ENCODE measurements at places on chromosomes 13 and 19.

GRCh38 chr13:56299650-56300049 is 841.1 kb upstream of the PRR20A start:
- DNase-seq = no peak

DNA sequence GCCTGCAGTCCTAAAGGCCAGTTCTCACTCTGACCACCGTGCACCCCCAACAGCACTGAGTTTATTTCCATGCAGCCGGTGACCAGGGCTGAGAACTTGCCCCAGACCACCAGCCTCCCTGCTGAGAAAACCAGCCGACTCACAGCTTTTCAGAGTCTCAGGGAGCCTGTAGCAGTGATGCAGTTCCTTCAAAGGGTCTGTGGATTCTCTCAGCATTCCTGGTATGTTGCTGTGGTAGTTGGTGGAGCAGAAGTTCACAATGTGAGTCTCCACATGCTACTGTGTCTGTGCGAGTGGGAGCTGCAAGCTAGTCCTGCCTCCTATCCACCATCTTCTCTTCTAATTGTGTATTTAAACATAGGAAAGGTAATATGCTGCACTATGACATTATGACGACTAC is 254.9 kb upstream of the KLF12 start:
- DNase-seq = no peak

GRCh38 chr19:55279340-55279739 is 570 bp downstream of the HSPBP1 start:
- no peak for DNase-seq

DNA sequence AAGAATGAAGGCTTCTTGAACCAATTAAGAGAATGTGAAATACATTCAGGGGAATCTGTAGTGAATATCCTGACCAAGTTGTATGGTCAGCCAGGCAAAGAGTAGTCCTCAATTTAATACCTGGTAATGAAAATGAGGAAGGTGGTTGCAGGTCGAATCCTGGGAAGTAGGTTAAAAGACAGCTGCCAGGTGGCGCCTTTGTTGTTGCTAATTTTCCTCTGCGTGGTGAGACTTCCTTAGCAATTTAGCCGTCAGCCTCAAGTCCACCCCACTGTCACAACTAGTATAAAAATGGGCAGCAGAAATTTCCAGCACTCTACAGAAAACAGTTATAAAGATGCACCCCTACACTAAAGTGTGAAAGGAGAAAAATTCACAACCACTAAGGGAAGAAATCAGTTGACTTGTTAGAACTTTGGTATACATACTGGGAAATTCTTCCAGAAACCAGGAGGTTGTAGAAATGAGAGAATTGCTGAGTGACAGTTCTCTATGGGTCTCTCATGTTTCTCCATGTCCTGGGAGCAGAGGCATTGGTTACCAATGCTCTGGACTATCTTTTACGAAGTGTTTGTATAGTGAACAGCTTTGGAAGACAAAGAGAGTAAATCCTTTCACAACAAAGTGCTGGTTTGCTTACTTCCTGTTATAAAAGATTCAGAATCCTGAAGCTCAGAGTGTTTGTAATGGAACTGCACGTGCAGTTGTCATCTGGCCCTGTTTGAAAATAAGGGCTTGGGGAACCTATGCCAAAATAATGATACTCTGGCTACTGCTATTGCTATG is 235.9 kb downstream of the NHLRC3 start:
- no peak for DNase-seq

DNA sequence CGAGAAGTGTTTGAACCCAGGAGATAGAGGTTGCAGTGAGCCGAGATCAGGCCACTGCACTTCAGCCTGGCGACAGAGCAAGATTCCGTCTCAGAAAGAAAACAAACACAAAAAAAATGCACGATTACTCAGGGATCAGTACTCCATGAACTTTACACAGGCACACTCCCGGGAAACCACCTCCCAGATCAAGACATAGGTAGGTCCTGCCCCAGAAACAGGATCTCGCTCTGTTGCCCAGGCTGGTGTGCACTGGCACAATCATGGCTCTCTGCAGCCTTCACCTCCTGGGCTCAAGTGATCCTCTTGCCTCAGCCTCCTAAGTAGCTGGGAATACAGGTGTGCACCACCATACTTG is 11.2 kb downstream of the VASP start:
- DNase-seq = no peak

- no peak for DNase-seq
Measured at GRCh38 chr13:31965361-31966066, 66.1 kb upstream of the FRY start.

DNA sequence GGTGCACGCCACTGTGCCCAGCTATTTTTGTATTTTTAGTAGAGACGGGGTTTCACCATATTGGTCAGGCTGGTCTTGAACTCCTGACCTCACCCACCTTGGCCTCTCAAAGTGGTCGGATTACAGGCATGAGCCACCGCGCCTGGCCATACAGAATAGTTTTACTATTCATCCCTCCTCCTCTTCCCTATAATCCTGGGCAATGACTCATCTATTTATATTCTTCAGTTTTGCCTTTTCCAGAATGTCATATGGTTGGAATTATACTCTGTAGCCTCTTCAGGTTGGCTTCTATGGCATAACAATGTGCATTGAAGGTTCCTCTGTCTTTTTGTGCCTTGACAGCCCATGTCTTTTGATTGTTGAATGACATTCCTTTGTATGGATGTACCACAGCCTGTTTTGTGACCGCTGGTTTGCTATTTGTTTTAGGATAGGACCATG is 22.2 kb upstream of the LRP3 start:
- no peak for DNase-seq

DNA sequence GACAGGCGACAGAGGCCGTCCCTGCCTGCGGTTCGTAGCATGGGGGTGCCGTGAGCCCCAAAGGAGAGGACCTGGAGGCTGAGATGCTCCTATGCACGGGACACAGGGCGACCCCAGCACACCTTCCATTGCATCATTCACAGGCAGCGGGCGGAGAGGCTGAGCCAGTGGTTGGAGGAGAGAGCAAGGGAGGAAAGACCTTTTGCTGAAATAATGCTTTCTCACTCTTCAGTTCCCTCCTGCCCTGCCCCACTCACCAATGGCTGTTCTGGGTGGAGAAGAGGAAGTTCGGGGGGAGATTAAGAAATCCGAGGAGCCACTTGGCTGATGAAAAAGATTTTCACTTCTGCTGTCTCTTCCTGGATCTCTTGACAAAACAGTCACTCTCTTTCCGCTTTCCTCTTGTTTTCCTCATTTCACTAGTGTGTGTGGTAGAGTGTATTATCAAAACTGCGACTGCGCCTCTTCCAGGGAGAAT is at the start of gene NLRP12:
TSS of gene NLRP12 (minus strand) at position 181 of the 478 bp plus-strand sequence. CDS start at position 41, 140 bp downstream.
- peak; percentile 75 for DNase-seq

DNA sequence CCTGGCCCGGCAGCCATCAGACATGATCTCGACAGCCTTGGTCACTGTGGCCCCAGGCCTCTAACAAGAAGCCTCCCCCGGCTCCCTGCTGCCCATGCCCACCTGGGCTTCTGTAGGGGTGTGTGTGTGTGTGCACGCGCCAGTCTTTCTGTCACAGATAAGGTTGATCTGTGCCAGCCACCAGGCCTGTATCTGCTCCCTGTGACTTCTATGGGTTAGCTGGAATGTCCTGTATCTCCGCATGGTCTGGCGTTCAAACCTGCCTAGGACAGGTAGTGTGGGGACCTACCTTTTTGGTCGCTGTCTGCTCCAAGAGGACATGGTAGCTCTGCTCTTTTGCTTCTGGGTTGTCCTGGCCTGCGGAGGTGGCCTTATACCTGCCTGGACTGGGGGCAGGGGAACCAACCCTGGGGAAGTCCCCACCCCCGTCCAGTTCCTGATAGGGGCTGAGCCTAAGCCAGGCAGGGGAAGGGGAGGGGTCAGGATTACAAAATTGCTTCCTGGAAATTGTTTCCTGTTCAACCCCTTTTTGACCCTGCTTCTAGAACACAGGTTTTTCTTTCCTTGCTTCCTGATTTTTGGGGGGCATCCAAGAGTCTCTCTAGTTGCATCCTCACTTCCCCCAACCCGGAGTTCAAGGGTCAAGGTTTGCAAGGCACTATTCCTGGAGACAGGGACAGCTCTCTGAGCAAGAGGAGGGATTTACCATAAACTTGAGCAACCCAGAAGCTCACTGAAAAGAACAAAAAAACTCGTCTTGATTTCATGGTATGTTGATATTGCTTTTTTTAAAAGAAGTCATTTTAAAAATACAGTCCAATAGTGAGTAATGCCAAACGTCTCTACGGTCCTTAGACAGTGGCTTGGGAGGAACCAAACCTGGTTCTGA is at the start of gene LRG1:
TSS of gene LRG1 (minus strand) at position 344 of the 889 bp plus-strand sequence. CDS start at position 321, 23 bp downstream.
- DNase-seq = no peak

DNA sequence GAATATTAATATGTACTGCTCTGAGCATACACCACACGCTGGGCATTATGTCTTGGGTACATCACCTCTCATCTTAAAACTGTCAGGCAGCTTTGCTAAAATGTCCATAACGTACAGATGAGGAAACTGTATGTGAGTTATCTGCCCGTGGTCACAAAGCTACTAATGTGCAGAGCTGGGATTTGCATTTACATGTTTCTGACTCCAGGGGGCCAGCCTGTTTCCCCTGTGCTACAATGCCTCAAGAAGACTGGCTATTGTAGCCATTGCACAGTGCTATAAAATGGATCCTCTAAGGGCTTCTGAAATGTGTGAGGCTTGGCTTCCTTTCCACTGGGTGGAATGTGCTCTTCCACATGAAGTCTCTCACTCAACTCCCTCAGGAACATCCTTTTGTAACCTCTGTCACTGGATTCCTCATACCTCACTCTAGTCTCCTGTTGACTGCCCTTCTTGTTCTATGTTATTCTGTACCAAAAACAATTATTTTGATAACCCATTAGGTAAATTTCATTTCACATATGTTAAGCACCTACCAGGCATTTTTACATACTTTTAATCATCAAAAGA is 95.6 kb upstream of the HTR2A start:
- DNase-seq = no peak

- DNase-seq = peak; percentile 90
Measured at GRCh38 chr13:28423010-28423409, 71.9 kb downstream of the FLT1 start.

DNA sequence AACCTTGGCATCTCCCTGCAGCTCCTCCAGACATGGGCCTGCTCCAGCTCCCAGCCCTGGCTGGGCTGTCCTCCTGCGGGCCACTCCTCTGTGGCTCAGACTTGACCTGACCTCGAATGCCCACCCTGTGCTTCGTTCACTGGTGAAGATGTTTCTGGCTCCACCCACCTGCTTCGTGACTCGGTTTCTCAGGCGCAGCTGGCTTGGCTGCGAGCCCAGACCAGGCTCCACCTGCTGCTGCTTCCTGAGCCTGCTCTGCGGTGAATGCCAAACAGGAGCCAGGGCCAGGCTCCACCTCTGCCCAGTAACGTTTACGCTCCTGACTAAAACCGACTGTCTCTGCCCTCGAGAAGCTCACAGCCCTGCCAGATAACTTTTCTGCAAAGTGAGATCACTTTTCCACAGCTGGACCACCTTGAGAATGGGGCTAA is 8.9 kb upstream of the RSPH6A start:
- DNase-seq = no peak

DNA sequence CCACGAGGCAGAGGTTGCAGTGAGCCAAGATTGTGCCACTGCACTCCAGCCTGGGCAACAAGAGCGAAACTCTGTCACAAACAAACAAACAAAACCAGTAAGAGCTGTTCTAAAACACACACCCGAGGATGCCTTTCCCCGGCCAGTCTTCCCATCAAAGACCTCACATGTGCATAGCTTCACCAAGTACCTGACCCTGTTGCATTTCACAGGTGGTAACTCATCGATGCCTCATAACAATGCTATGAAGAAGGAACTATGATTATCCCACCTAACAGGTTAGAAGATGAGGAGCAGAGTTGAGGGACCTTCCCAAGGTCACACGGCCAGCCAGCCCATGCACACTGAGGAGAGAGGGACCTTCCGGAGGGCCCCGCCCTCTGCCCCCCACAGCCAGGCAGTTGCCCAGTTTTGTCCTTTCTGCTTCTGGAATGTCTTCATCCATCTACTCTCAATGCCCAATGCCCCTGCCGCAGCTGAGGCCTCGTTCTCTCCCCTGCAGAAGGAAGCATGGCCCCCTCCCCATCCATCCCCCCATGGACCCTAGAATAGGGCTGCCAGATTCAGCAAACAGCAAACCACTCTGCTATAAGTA is 16.8 kb upstream of the LENG8 start:
- no peak for DNase-seq

GRCh38 chr13:43473437-43473836 is 313.3 kb downstream of the ENOX1 start:
- DNase-seq = no peak

- DNase-seq = no peak
Measured at GRCh38 chr13:34719060-34719875, 222.8 kb upstream of the NBEA start.

DNA sequence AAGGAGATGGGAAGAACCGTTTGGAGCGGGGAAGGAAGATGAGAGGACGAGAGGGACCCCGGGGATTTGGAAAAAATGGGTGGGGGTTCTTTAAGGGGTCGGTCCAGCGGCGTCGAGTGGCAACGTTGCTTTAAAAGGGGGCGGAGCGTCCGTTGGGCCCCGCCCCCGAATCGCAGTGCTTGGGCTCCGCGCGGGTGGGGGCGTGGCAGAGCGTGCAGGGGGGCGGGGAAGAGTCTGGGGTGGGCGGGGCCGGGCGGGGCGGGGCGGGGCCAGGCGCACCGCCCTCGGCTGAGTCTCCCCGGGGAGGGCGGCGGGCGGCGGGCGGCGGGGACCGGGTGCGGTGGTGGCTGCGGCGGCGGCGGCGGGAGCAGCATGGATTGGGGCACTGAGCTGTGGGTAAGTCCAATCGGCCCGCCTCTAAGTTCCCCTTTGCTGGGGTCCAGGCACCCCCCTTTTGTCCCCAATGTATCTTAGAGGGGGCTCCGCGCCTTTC is at the start of gene TRIP10:
TSS of gene TRIP10 (plus strand) at position 291 of the 493 bp plus-strand sequence. CDS start at position 373, 82 bp downstream.
- DNase-seq = peak; percentile 85

GRCh38 chr13:113110048-113110851 is 4.7 kb downstream of the F7 start:
- no peak for DNase-seq

- DNase-seq = peak; percentile 42
Measured at GRCh38 chr19:34172661-34173192, 423 bp downstream of the LSM14A start.

- DNase-seq = no peak
Measured at GRCh38 chr13:36412736-36413135, 19.6 kb upstream of the CCNA1 start.

DNA sequence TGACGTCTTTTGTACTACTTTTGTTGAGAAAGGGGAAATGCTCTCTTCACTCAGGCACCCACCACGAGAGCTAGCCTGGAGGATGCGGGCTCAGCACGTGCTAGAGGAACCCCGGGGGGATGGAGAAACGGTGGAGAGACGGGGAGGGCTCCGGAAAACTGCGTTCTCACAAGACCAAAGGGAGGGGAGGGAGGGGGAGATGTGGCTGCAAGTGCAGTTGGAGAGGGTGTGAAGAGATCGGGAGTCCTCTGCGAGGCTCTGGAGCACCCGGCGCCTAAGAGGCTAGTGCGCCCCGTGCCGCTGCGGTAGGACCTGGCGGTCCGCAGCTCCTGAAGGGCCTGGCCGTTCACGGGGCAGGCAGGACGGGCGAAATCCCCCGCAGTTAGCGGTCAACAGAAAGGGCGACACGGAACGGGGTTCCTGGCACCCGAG is 43.4 kb upstream of the XPO4 start:
- no peak for DNase-seq

- DNase-seq = no peak
Measured at GRCh38 chr13:24187185-24187584, 26.7 kb downstream of the SPATA13 start.
